NCI-H1092 treated with DMSO at 0.1 percent for 48 hours (cell line): ENCODE measurements at places on chromosomes 2 and 18.
A peak's percentile ranks its signal among the peaks of the same experiment; 100 is the strongest.

DNA sequence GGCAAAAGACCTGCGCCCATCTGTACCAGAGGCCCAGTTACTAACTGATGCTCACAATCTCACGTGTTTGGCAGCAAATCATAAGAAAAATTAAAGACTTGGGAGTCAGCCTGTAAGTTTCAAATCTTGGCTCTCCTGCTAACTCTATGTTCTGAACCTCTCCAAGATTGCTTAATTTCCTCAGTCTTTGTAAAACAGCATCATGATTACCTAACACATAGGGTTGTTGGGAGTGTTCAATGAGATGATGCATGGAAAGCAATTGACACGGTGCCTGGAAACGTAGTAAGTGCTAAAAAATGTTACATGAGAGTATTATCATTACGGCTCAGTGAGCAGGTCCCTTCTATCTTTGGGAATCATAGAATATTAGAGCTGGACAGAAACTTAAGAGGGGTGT is 497.6 kb upstream of the TCF4 start:
- DNase-seq: no peak

DNA sequence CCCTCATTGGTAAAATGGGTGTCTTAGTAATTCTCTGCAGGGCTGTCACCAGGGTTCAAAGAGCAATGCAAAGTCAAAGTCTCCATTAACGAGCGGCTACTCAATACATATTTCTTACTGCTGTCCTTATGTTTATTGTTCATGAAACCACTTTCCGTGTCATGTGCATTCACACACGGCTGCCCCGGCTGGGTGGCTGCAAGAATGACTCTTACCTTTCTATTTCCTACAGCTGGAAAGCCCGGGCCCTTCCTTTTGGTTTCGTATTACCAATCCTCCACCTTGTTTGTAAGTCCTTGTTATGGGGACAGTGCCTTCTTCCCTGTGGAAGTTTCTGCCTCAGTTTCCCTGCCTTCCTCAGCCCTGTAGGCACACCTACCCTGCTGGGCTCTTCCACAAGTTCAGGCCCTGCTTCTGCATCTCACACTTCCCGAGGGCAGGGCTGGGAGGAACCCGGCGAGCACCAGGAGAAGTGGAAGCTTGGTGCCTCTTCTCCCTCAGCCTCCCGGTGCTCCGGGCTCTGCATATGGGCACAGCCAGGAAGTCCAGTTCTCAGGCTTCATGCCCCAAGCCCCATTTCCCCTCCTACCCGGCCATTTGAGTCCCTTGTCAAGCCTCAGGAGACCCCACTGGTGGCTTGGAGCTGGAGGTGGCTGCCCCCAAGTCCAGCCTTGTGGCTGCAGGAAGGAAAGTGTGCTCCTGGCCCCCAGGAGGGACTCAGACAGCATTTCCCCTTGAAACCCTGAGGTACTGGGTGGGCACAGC is 18.7 kb upstream of the ACKR3 start:
- DNase-seq: no peak

DNA sequence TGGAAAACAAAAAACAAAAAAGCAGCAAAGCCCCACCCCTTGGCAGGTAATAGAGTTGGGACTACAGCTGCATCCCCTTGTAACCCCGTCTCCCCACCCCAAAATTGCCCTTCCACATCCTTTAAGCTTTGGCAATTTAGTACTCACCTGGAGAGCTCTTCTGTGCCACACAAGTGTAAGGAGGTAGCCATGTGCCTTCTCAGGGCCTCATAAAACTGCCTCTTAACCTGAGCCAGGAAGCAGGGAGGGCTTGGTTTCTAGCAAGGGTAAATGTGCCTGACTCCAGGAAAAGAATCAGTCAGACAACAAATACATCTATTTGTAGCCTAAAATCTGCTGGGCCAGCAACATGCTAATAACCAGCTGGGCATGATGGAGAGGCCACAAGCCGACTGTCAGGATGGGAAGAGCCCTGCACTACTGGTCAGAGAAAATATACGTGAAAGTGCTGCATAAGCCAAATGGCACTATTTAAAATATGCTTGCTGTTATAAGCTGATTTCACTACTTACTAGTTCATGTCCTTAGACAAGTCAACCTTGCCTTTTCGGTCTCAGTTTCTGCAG is 46.3 kb downstream of the NOP58 start:
- no peak for DNase-seq

GRCh38 chr2:241103176-241103595 is 1.1 kb upstream of the MTERF4 start:
- DNase-seq: no peak

- no peak for DNase-seq
Measured at GRCh38 chr2:16664809-16665747, 556 bp downstream of the CYRIA start.

GRCh38 chr18:23689616-23690504 is 607 bp downstream of the LAMA3 start:
- peak; percentile 47 for DNase-seq

GRCh38 chr2:84395820-84396219 is 63.3 kb downstream of the SUCLG1 start:
- no peak for DNase-seq

GRCh38 chr2:225276207-225276606 is 123.3 kb upstream of the NYAP2 start:
- no peak for DNase-seq

DNA sequence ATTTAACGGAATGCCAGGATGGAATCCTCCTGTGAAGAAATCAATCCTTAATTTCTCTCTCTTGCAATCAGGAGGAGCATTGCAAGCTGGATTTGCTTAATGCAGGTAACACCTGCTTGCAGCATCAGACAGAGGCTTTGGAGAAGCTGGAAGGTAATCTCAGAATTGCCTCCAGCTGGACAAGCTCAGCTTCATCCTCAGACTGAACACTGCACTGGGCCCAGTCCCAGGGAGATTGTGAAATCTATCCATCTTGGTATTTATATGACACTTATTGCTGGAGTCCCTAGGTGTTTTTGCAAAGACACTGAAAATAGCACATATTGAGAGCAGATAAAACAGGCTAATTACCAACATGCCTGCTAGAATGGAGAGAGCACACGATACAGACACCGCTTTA is 179.4 kb upstream of the SESTD1 start:
- no peak for DNase-seq

DNA sequence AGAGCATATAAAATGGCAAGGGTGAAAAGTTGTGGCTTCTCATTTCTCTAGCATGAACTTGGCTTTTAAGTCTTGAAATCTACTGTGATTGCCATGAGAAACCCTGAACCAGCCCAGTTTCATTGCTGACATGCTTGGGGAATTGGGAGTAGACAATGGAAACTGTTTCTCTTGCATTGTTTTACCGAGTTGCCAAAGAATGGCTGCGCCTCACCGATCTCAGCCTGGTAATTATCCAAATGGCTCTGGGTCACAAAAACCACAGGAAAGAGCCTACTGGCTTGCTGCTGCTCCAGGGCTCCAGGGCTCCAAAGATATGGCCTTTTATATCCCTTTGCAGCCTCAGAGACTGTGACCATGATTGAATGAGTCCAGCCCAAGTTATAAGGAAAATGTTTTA is 310.4 kb upstream of the NT5C1B start:
- DNase-seq: no peak

DNA sequence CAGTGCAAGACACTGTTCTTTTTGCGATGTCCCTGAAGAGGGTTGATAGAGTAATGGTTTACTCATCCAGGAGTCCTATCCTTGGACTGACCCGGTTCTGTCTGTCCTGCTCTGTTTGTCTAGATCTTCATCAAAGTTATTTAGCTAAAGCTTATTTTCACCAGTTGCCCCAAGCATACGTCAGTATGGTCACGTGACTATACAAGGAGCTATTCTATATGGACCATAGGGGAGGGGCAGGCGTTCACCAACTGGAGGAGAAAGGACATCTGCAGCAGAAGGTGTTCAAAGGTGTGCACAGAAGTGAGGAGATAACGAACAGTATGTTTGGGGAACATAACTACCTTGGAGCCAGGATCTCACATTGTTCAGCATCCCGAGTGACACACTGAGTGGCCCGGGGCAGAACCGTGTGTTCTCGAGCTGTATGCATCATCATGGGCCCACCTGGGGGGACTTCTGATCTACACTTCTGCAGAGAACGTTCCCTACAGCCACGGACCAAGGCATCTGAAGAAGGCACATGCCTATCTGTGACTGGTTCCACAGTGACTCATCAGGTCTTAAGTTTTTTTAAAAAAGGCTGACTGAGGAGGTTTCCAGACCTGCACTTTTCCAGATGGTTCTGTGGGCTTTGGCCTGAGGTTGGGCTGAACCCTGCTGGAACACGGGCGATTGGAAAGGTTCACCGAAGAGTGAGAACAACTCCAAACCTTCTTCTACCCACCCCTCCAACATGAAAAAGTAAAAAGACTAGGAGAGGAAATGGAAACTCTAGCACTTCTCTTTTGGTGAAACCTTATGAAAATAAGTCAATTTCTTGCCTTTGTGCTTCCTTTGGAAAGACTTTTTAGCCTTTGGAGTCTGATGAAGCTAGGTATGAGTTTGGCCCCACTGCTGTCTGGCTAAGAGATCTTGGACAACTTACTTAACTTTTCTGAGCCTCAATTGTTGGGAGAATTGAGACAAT is 68.6 kb upstream of the YWHAQ start:
- DNase-seq: no peak

GRCh38 chr2:174051741-174052583 is 86.8 kb upstream of the SP3 start:
- no peak for DNase-seq

- no peak for DNase-seq
Measured at GRCh38 chr2:217489145-217489960, 513.4 kb downstream of the TNS1 start.

DNA sequence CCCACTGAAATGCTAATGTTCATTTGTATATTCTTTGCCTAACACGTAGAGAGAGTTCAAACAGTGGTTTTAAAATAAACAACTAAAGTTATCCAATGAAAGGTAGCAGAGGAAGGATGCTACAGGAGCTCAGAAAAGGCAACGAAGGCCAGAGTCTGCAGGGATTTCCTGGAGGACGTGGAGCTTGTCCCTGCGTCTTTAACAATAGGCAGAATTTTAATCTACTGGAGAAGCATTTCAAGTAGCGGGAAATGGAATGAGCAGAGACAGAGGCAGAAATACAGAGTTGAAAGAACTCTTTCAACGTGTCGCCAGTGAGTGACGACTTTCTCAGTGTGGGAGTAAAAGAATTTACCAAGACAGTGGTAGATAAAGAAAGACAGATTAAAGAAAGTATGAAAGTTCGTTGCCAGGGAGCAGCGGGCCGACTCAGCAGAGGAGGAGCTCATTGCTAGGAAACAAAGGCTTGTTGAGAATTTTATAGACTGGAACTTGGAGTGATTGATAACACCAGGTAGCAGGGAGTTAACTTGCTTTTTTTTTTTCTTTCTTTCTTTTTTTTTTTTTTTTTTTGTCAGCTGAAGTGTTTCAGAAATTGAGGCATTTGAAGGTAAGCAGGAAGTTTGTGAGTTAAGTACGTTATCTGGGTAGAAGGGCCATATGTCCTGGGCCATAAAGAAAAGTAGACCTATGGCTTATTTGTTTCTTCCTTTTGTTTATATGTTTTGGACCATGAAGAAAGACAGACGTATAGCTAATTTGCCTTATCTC is 625 bp upstream of the NBAS start:
- DNase-seq: peak; percentile 50

GRCh38 chr2:232549655-232550353 is 553 bp downstream of the TIGD1 start:
- DNase-seq: peak; percentile 39

DNA sequence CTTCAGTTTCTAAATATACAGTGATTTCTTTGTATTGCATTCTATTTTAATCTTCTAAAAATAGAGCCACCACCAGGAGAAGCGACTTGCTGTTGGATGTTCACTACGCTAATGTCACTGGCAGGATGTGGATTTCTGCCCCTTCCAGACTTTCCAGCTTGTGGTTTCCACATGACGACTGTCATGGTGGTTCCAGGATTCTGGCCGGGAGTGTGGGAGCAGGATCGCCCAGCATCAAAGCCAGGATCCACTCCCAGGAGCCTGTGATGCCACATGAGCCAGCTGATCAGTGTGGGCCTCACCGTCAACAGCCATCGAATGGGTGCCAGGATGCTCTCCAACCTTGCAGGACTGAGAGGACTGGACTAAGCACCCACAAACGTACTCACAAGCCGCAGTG is 148.8 kb downstream of the HDAC4 start:
- no peak for DNase-seq

GRCh38 chr2:184814421-184814820 is 216.1 kb downstream of the ZNF804A start:
- peak; percentile 47 for DNase-seq

DNA sequence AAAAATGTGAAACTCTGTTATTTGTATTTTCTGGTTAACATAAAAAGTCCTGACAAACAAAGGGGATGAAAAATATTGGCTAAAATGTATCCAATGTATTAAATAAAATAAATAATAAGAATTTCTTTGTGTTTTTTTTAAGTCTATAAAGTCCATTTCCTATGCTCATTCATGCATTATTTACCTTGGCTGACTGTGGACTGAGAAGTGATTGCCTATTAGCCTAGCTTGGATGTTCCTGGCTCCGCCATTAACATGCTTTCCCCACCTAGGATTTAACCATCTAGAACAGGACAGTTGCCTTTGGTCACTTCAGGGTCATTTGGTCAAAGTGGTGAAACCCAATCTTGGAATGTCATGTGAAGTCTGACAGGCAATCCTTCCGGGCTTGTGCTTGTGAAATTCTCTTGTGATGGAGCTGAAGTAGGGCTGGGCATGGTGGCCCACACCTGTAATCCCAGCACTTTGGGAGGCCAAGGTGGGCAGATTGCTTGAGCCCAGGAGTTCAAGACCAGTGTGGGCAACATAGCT is 60.4 kb upstream of the TANC1 start:
- no peak for DNase-seq

DNA sequence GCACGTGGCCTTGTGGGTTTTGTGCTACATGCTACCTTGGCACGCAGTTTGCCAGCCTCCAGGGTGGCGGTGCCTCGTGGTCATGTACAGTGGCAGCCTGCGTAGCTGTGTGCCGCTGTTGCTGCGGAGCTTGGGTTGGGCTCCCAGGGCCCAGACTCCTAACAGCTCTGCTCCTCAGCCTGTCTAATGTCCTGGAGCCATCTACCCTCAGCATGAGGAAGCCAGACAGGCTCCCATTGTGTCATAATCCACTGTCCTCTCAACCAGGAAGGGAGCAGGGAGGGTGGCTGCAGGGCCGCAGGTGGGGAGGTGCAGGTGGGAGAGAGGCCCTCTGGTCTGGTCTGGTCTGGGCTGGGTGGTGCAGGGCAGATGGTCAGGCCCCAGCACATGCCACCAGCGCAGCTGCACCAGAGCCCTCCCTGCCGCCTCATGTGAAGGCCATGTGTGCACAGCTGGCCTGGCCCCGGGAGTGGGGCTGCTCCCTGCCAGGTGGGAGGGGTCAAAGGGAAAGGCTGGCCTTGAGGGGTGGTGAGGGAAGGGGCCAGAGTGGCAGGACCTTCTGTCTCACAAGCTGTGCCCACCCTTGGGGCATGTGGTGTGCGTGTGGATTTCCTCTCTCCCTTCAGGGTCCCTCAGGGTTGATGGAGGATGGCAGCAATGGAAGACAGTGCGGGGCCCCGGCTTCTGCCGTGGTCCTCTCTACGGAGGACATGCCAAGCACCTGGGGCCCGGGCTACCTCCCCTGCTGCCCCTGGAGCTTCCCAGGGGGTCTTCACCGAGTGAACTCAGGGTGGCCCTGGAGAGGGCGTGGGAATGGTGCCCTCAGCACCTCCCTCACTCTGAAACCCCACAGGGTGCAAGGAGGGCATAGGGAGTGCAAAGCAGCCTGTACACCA is 4.8 kb downstream of the ATOH8 start:
- DNase-seq: peak; percentile 12

- no peak for DNase-seq
Measured at GRCh38 chr18:59612381-59612780, 84.8 kb downstream of the CCBE1 start.

- DNase-seq: no peak
Measured at GRCh38 chr18:36308711-36309435, 11.4 kb downstream of the FHOD3 start.
